ENCODE measurements at places on chromosomes 6 and 20. TPM values are rescaled to one million over a fixed set of nuclear protein-coding genes. Genes with fewer than 3 reads are reported as not detected.

Gene TOMM34
- total RNA-seq, result 54.5 TPM

Gene HS3ST5
- not detected for total RNA-seq

Gene LAMA4
- total RNA-seq, result 1.8 TPM

Gene RBBP9
- 16.2 TPM for total RNA-seq

Gene POU5F1
- 1.2 TPM for total RNA-seq

Gene SYCP2L
- 0.23 TPM for total RNA-seq

Gene CPNE5
- 0.08 TPM for total RNA-seq

Gene IMPG1
- total RNA-seq, result not detected

Gene LY6G5C
- total RNA-seq, result 0.76 TPM

Gene TREML2
- total RNA-seq, result 0.08 TPM

Gene KCNB1
- total RNA-seq, result not detected

Gene MUCL3
- not detected for total RNA-seq

Gene SMPDL3A
- 6.1 TPM for total RNA-seq

Gene VNN1
- total RNA-seq, result 0.46 TPM

Gene SLC2A4RG
- 116 TPM for total RNA-seq

Gene COL21A1
- total RNA-seq, result 0.39 TPM

Gene WFDC12
- total RNA-seq, result not detected

Gene ATAT1
- total RNA-seq, result 1.6 TPM

Gene TRAPPC3L
- total RNA-seq, result not detected

Gene OPN5
- not detected for total RNA-seq

Gene CST2
- total RNA-seq, result not detected

Gene ENPP1
- total RNA-seq, result 0.08 TPM

Gene BNIP5
- total RNA-seq, result not detected

Gene PRR18
- total RNA-seq, result not detected

Gene GSTA2
- not detected for total RNA-seq

Gene TBC1D7
- total RNA-seq, result 16.7 TPM

Gene SLC2A10
- 0.16 TPM for total RNA-seq

Measured in hair follicular keratinocyte (primary cell).